Esophagus squamous epithelium (tissue), 5 donors: ENCODE measurements at places on chromosomes 1 and 21. TPM values are rescaled to one million over a fixed set of nuclear protein-coding genes. Genes with fewer than 3 reads are reported as not detected.

DNA sequence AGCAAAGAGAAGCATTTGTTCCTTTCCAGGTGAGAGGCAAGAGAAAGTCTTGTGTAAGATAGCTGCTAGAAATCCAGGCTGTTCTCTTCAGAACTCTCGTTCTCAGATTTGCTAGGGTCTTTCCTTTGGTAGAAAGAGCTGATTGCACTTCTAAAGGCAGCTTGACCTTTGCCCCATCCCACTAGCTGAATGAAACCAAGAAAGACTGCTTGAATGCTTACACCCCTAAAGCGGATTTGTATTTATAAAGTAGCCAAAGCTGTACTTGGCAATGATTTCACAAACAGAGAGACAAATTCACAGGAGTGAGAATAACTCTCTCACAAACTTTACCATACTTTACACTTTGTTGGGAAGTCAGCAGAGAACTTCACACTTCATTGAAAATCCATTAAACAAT lies 424.1 kb downstream of the TTLL7 start:
- DNase-seq: no peak

- no peak for DNase-seq
Observed at GRCh38 chr1:217617126-217617525, 13.8 kb downstream of the GPATCH2 start.

GRCh38 chr1:229190057-229190575 lies 80.8 kb upstream of the RAB4A start:
- DNase-seq: no peak

GRCh38 chr1:198730952-198731351 lies 92.1 kb downstream of the PTPRC start:
- DNase-seq: no peak

GRCh38 chr21:16406355-16406754 lies 676.6 kb downstream of the USP25 start:
- no peak for DNase-seq

The BRDT gene
- total RNA-seq: not detected

GRCh38 chr1:178262120-178262500 lies 168.2 kb downstream of the RASAL2 start:
- DNase-seq: no peak

The PCSK9 gene
- 21.4 TPM for total RNA-seq

- no peak for DNase-seq
Observed at GRCh38 chr1:167905671-167906070, 8.3 kb downstream of the ADCY10 start.

DNA sequence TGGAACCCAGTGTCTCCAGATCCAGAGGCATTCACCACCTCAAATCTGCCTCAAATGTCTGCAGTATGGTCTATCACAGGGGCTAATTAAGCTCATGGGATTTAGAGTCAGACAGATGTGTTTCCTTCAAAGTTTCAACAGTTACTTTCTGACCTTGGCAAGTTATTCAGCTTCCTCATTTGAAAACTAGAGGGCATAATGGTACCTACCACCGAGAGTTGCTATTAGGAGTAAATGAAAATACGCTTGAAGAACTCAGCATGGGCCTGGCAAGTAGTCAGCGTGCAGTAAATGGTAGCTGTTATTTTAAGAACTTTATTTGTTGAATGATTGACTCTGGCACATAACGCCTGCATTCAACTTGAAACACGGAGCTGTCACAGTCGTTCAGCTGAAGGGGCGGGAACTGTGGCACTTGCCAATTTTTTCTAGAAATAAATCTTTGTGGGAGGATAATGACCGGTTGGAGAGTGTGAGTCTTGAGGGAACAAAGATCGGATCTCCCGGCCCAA lies 1.2 kb upstream of the CAP1 start:
- no peak for DNase-seq

The RSPH1 gene
- total RNA-seq: not detected

- DNase-seq: no peak
Observed at GRCh38 chr21:19420565-19420964, 1017.0 kb upstream of the TMPRSS15 start.

The MFAP2 gene
- total RNA-seq: 0.70 TPM

GRCh38 chr21:29335720-29336119 lies 37.0 kb downstream of the BACH1 start:
- DNase-seq: no peak

- DNase-seq: no peak
Observed at GRCh38 chr21:45001134-45002095, 61.6 kb downstream of the SLX9 start.

The SLC30A10 gene
- not detected for total RNA-seq

- DNase-seq: no peak
Observed at GRCh38 chr1:98839840-98840239, 164.8 kb downstream of the PLPPR5 start.

GRCh38 chr1:98887507-98887906 lies 117.2 kb downstream of the PLPPR5 start:
- DNase-seq: no peak

DNA sequence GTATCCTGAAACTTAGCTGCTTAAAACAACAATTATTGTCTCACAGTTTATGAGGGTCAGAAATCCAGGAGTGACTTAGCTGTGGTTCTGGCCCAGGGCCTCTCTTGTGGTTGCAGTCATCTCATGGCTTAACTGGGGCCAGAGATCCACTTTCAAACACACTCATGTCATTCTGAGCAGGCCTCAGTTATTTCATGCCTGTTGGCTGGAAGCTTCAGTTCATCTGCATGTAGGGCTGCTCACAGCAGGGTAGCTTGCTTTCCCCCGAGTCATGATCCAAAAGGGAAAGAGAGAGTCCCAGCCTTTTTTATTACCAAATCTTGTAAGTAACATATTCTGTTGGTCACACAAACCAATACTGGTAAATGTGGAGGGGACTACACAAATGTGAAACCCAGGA lies 96.6 kb upstream of the B3GALT2 start:
- no peak for DNase-seq

DNA sequence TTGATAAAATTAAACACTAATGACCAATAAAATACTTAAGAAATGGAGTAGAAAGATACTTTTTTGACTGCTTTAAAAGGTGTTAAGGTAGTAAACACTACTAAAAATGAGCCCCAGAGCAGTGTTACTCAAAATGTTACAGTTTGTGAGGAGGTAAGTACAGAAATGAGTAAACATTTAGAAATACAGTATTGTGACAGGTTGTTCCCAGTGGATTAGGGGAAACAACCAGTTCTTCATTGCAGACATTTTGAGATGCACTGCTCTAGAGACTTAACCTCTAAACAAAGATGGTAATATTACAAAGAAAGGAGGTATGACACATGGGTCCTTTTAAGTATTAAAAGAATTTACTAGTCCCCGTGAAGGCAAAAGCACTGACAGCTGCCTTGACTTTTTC lies 12.7 kb downstream of the DHX9 start:
- no peak for DNase-seq

DNA sequence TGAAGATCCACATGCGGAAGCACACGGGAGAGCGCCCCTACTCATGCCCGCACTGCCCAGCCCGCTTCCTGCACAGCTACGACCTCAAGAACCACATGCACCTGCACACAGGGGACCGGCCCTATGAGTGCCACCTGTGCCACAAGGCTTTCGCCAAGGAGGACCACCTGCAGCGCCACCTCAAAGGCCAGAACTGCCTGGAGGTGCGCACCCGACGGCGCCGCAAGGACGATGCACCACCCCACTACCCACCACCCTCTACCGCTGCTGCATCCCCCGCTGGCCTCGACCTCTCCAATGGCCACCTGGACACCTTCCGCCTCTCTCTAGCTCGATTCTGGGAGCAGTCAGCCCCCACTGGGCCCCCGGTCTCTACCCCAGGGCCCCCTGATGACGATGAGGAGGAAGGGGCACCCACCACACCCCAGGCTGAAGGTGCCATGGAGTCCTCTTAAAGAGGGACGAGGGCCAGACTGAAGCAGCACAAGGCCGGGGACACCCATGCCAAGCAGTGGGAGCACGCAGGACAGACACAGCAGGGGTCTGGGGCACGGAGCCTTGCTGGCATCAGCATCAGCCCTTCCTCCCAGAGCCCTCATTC lies 13.7 kb downstream of the ZBTB7B start:
- no peak for DNase-seq
